ENCODE measurements at places on chromosomes 5 and 9.

- DNase-seq = no peak
Measured at GRCh38 chr5:143182106-143182505, 221.4 kb downstream of the NR3C1 start.

- DNase-seq = no peak
Measured at GRCh38 chr9:133304158-133304470, 29.1 kb upstream of the ABO start.

DNA sequence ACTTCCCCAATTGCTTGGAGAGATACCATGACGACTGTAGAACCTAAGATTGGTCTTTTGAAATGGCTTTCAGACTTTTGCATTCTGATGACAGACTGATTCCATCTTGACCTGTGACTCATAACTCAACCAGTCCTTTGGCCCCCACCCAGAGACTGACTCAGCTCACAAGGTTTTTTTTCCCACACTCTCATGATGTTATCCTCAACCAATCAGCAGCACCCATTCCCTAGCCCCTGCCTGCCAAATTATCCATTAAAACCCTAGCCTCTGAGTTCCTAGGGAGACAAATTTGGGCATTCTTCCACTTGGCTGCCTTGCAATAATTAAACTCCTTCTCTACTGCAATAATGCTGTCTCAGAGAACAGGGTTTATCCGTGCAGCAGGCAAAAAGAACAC lies 1263.3 kb upstream of the CDH9 start:
- DNase-seq = no peak

DNA sequence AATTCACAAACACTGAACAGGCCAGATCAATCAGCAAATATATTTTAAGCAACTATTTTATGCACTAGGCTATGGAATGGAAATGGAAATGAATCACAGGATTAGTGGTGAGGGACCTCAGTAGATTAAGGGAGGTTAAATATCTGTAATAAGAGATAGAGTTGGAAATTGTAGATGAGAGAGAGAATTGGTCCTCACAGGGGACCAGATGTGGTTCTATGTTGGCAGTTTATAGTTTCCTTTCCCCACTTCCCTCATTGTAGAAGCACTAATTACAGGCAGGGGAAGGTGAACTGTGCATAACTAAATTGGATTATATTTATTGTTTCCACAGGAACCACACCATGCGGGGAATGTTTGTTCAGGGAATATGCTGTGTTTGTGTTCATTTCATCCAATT lies 496.2 kb downstream of the ARHGEF28 start:
- DNase-seq = no peak

DNA sequence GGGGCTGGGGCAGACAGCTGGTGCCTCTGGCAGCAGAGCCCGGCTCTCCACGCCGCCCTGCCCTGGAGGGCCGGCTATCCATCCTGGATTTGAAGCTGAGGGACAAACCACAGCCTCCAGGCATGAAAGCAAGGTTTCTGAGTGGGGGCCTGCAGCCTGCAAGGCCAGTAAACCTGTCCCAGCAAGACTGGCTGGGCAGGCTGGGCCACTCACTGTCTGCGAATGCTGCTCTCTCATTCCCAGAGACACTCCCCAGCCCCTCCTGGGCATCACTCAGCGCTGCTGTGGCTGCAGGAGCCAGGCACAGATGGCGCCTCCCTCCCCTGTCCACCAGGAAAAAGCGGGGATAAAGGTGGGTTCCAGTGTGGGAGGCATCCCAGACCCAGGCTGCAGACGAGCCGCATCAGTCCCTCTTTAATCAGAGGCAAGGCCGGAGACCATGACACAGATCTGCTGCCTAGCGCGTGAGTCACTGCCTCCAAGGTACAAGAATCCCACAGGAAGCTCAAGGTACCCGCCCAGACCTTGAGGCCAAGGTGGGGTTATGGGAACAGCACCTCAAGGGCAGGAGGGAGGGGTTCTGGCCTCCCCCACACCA lies 118.0 kb downstream of the VAV2 start:
- DNase-seq = no peak

GRCh38 chr5:44051591-44051990 lies 337.6 kb downstream of the FGF10 start:
- DNase-seq = no peak

- no peak for DNase-seq
Measured at GRCh38 chr5:175748650-175749049, 90.8 kb downstream of the HRH2 start.

DNA sequence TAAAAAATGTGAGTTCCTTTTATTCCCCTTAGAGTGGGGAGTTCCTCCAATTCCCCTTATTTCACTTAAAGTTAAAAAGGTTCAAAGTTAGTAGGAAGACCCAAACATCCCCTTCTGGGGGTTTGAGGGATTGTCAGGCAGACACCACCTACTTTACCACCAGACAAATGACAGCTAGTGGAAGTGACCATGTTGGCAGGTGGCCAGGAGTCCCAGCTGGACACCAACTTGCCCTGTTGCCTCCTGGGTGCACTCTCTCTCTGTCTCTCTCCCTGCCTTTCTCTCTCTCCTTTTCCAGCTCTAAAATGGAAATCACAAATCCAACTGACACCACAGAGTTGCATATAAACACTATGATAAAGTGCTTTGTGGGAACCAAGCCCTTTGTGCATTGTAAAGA lies 307.7 kb upstream of the TLE4 start:
- no peak for DNase-seq

- no peak for DNase-seq
Measured at GRCh38 chr5:94613583-94613982, 4.8 kb downstream of the KIAA0825 start.

GRCh38 chr5:37391591-37391990 lies 12.5 kb downstream of the WDR70 start:
- DNase-seq = no peak
